ENCODE measurements at places on chromosomes 12 and 14.
A peak's percentile ranks its signal among the peaks of the same experiment; 100 is the strongest.

- DNase-seq: no peak
These were observed 1434.5 kb downstream of the LRFN5 start for GRCh38 chr14:43041207-43041606.

DNA sequence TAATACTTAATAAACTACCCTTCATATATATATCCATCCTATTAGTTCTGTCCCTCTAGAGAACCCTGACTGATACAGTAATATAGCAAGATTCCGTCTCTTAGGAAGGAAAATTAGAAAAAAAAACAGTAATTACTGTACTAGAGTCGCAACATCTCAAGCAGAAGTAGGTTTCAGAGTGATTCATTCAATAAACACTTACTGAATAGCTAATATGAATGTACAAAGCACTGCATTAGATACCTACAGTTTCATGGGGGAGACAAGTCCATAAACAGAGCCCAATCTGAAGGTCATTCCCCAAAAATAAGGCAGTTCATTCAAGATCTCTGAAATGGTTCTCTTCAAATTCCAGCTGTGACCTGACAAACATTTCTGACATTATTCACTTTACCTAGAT, 9.9 kb downstream of the CERS5 start:
- no peak for DNase-seq

- DNase-seq: peak; percentile 16
These were observed 12.8 kb downstream of the CFAP73 start for GRCh38 chr12:113162102-113163029.

- DNase-seq: no peak
These were observed 75.4 kb downstream of the PAPLN start for GRCh38 chr14:73312687-73313086.

- no peak for DNase-seq
These were observed 151.8 kb downstream of the CRADD start for GRCh38 chr12:93829016-93829415.

- peak; percentile 79 for DNase-seq
These were observed 50.2 kb downstream of the SETD3 start for GRCh38 chr14:99430491-99430890.

- DNase-seq: no peak
These were observed 31.4 kb downstream of the SSPN start for GRCh38 chr12:26226629-26227360.

DNA sequence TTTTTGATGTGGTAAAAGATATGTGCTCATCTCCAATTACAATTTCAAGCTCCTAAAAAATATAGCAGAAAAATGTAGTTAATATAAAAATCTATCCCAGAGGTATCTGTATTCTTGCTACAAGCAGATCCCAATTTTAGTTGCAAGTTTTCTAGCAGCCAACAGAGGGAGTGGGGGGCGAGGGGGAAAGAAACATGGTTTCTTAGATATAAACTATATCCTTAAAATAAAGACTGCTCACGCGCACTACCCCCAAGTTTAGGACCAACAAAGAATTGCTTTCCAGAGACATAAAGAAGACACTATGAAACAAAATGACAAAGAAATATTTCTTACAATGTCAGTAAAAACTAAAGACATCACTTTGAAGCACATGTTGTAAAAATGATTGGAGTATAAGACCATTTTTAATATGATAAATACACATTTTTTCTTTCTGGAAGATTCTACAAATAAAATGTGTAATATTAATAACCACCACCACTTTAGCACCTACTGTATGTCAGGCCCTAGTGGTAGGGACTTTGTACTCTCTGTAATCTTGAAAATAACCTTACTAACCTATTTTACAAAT, 5.4 kb downstream of the MAGOHB start:
- DNase-seq: peak; percentile 45

GRCh38 chr14:101227611-101228594, 324.4 kb upstream of the RTL1 start:
- DNase-seq: no peak
